ENCODE measurements at places on chromosomes 13 and 19.

DNA sequence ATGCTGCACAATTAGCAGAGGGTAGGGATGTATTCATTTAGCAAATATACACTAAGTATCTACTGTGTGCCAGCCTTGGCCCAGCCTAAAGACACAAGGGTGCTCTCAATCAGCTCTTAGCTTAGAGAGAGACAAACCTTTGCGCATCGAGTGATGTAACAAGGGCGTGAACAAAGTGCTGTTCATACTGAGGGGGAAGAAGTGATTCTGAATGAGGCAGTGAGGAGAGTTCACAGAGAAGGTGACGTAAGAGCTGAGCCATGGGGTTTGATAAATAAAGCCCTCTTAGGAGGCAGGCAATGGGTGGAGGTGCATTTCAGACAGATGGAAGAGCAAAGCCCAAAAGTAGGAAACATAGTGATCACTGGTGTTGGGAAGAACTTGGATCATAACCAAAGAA lies 68.5 kb downstream of the FLT1 start:
- DNase-seq = no peak

DNA sequence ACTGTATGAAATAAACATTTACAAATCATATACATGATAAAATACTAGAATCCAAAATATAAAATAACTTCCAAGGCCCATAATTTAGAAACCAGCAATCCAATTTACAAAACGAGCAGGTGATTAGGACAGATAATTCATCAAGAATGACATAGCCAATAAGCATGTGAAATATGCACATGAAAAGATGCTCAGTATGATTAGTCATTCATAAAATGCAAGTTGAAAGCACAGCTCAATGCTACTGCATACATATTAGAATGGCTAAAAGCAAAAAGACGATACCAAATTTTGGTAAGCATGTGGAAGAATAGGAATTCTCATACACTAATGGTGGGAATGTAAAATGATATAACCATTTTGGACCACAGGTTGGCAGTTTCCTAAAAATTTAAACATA lies 837.2 kb upstream of the MIR17HG start:
- DNase-seq = no peak

GRCh38 chr13:79270859-79271258 lies 135.2 kb downstream of the RBM26 start:
- DNase-seq = no peak

DNA sequence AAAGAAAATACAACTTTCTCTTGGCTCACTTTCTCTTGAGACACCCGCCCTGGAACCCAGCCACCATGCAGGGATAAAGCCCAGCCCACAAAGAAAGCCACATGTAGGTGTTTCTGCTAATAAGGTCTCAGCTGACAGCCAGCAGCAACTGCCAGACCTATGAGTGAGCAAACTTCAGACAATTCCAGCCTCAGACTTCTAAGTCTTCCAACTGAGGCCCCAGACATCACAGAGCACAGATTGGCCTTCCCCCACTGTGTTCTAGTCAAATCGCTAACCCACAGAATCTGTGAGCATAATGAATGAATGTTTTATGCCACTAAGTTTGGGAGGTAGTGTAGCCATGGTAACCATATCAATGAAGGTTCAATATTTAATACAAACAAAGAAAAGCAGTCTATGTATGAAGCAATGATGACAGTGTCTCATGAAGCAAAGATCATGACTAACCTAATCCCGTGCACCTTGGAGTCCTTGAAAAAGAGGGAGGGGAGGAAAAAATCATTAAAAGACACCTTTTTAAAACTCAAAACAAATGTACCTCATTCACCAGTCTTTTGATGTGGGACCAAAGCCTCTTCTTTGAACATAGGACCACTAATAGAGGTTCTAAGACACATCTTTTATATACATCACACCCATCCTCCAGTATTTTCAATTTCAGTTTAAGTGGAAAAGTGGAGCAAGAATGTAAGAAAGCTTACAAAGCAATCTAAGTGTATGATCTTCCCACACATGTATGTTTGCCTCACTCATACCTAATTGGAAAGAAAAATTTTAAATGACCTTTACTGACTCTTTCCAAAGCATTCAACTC lies 6.2 kb downstream of the MRPS31 start:
- DNase-seq = no peak

DNA sequence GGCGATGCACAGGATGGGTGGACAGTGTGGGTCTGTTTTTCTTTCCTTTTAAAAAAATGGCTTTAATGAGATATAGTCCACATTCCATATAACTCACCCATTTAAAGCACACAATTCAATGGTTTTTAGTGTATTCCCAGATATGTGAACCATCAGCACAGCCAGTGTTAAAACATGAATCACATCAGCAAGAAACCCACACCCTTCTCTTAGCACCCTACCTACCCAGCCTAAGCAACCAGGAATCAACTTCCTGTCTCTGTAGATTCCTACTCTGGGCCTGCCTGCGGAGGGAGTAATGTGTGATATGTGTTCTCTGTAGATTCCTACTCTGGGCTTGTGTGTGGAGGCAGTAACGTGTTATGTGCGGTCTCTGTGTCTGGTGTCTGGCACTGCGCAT lies 11.9 kb downstream of the TMEM255B start:
- DNase-seq = no peak

DNA sequence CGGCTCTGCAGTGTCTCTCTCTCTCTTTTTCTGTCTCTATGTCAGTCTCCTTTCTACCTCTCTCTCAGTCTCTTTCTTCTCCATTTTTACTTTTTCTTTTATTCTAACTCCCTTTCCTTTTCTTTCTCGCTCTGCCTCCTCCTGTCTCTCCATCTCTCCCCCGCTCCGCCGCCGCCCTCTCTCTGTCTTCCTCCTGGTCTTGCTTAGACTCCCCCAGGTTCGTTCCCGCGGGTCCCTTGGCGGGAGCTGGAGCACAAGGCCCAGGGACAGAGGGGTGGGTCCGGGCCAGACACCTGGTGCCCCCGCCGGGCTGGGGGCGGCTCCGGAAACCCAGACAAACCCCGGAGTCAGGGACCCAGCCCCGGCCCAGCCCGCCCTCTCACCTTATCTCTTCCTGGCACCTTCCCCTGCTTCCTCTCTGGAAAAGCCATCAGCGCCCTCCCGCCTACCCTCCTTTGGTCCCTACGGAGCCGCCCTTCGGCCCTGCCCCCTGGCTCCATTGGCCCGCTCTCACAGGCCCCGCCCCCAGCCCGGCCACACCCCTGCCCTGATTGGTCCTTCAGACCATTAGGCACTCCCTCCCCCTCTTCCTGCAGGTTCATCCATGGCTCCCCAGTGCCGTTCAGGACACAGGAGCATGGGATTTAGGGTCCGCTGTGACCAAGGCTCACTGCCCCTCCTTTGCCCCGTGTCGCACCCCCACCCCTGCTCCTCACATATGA lies 15.4 kb upstream of the NOP53 start:
- peak; percentile 65 for DNase-seq

DNA sequence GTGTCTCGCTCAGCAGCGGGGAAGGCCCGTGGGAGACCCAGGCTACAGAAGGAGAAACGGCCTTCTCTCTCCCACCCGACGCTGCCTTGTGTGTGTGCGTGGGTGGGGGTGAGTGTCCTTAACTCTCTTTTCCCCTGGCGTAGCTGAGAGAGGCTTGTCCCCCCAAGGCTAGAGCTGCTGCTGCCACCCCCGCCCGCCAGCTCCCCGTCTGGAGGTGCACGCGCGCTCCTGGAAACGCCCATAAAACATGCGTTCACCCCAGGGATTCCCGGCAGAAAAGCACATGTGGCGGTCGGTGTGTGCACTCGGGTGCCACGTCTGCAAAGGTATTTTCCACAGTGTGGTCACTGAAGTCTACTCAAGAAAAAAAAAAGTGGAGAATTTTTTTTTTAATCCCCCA lies 36.1 kb downstream of the GADD45B start:
- DNase-seq = no peak

DNA sequence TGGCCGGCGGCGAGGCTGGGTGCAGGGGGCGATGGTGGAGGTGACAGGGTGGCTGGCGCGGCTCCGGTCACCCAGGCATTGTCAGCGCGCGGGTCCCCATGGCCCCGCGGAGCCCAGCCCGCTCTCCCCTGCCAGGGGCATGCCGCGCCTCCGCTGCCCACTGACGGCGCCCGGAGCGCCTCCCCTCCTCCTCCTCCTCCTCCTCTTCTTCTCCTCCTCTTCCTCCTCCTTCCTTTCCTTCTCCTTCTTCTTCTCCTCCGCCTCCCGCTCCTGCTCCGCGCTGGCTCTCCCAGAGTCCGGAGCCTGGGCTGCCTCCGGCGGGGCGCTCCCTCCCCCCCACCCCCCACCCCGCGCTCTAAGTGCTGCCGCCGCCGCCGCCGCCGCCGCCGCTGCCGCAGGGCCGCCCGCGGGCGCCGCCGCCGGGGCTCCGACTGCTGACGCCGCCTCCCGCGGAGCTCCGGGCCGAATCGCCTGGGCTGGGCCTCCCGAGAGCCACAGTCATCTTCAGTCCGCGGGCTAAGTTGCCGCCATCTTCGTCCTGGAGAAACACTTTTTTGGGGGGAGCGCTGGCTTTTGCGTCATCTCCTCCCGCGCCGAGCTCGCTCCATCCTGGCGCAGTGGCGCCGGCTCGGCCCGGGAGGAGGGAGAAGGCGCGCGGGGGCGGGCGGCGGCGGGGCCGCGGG lies 348.3 kb downstream of the LIG4 start:
- no peak for DNase-seq

DNA sequence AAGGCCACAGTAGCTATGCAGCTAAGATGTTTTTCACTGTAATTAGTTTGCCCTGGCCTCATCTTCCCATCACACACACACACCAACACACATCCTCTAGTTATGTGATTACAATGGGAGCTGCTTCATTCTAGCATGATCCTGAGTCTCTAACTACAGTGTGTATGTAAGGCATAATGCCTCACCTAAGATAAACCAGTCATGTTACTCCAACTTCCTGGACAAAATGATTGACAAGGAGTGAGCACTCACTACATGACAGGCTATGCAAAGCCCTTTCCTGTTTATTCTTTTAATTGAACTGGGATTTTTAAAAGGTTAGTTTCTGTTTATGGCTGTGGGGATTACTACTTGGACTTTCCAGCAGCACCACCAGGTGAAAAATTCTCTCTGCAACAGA lies 400.8 kb upstream of the ATXN8OS start:
- no peak for DNase-seq

DNA sequence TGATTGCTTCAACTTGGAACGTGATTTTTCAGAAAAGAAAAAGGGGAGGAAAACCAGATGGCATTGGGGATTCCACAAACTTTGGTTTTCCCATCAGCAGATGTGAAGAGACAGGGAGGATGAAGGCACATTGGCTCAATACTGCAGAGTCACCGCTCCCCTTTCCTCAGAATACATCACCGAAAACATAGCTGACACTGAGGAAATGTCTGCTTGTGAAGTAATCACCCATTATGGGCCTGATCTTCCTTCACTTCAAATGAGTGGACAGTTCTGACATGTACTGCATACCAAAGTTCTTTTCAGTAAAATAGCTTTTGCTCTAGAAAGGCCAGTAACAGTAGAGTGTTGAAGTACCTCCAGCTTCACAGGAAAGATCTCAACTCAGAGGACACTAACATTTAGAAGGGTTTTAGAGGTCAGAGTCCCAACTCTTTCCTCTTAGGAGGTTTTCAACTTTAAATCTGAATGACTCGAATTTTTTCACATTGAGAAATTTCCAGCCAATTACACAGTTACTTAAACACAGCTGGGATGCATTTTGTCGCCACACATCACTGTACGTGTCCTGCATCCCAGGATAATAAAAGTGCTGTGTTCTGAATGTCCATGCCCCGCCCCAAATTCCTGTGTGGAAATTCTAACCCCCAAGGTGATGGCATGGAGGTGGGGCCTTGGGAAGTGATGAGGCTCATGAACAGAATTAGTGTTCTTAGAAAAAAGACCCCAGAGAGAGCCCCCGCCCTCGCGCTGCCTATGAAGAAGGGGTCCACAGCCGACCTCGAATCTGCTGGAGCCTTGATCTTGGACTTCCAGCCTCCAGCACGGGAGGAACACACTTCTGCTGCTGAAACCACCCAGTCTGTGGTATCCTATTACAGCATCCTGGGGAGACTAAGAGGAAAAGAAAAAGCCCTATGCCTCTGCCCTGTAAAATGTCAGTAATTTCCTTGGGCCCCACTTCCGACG lies 77.7 kb downstream of the COL4A1 start:
- no peak for DNase-seq

- no peak for DNase-seq
Measured at GRCh38 chr13:23760000-23760399, 129.2 kb downstream of the MIPEP start.

GRCh38 chr13:30156270-30156669 lies 151.1 kb downstream of the KATNAL1 start:
- no peak for DNase-seq

DNA sequence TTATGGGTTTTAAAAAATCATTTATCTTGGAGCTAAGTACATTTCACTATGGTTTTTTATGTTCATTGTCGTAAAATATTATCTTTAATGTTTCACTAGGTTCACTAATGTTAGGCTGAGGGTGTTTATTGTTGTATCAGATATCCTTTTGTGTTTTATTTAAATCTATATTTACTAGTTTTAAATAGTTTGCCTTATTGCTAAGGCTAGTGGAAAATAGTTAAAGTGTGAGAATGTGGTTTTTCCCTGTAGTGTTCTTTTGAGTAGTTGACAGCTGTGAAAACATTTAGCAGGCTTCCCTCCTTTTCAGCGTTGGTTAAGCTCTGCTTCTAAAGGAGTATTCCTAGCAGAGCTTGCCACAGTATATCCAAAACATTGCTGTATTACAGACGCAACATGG lies 139.0 kb downstream of the TM9SF2 start:
- no peak for DNase-seq

GRCh38 chr13:94825507-94825906 lies 113.2 kb upstream of the SOX21 start:
- no peak for DNase-seq

GRCh38 chr13:44690376-44690775 lies 114.2 kb upstream of the TSC22D1 start:
- DNase-seq = no peak

DNA sequence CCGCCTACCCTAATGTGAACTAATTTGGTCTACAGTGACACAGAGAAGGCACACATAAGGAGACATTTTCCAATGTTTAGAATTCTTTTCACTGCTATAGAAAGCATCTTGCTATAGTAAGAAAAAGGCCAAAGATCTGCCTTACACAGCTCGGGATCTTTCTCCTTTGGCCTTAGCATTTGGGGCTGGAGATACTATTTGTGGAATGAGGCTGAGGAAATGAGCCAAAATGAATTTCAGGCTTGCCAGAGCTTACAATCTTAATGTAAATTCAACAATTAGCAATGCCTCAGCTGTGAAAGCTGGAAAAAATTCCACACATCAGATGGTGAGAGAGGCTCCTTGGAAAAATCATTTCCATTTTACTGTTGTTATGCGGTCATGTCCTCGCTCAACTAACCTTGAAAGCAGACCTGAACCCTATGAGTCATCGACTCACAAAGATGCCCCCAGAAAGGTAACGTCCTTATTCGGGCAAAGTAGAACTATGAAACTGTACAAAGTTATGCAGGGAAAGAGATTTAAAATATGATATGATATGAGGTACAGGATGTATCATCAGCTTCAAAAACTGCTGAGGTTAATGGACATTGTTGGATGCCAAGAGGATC lies 324.5 kb upstream of the NBEA start:
- DNase-seq = no peak

- no peak for DNase-seq
Measured at GRCh38 chr19:33677745-33678426, 56.1 kb downstream of the CHST8 start.

- DNase-seq = no peak
Measured at GRCh38 chr19:43644181-43644580, 4.5 kb upstream of the CADM4 start.

- DNase-seq = no peak
Measured at GRCh38 chr13:19645000-19645399, 11.5 kb downstream of the MPHOSPH8 start.

- no peak for DNase-seq
Measured at GRCh38 chr13:27497563-27498230, 47.3 kb upstream of the MTIF3 start.

GRCh38 chr19:1052349-1052975 lies 12.6 kb downstream of the ABCA7 start:
- DNase-seq = no peak
